ENCODE measurements at places on chromosomes 5 and 9.

DNA sequence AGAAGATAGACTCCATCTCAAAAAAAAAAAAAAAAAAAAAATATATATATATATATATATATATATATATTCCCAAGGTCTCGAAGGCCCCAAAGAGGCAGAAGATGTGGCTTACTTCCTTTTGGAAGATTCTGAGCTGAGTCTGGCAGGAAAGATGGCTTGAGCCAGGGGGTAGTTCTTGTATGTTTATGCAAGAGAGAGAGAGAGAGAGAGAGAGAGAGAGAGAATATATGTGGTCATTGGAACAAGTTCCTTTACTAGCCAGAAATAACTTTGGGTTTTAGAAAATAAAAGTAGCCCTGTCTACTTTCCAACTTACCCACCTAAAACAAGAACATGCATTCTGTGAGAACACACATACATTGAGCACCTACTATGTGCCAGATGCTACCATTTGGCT, 17.6 kb downstream of the NCS1 start:
- DNase-seq = no peak

DNA sequence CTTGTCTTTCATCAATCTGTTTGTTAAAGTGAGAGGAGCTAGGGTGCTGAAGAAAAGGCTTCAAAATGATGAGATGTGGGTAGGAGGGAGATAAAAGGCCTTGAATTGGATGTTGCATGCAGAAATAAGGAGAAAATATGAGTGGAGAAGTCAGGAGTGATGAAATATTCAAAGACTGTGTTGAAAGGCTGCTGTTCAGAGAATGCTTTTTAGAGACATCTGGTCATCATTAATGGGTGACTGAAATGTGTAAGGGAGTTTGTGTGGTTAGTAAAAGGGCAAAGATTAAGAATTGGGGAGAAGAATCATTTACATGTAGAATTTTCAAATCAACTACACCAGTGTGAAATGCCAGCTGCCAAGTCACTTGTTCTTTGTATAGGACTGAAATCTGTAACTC, 383.9 kb downstream of the MAT2B start:
- DNase-seq = no peak

- DNase-seq = no peak
These were observed 47.8 kb downstream of the PTTG1 start for GRCh38 chr5:160469156-160470144.

DNA sequence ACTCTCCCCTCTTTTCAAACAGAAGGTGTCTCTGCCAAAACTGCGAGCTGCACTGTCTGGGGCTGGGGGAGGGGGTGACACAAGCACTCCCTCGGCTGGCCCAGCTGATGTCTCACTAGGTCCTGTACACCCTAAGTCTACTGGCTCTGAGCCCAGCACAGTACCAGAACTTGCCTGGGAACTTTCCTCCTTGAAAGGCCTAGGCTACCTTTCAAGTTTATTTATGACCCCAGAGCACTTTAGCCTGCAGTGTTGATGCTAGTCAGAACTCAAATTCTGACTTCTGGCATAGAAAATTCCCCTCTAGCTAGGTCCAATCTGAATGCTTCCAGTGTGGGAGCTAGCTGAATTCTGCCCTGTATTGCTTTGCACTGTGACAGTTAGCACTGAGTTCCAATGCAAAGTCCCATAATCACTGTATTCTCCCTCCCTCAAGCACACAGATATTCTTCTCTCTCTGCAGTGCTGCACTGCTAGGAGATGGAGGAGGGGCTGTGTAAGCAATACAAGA, 10.5 kb downstream of the LURAP1L start:
- DNase-seq = no peak

- no peak for DNase-seq
These were observed 10.4 kb upstream of the TRIM14 start for GRCh38 chr9:98129451-98129881.

DNA sequence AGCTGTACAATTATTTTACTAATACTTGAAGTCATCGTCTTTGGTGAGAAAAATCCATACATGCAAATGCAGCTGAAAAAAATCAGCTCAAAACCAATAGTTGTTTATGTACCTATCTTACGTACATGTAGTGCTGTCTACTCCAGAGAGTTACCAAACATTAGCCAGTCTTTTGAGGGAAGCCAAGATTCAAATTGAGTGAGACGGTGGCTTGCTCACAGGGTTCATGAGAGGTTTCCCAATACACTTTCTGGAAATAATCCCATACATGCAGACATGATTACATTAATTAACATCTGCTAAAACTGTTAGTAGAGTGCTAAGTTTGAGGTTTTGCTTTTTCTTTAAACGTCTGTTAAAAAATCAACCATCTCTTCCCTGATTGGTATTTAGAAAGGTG, 2.3 kb downstream of the C9orf72 start:
- DNase-seq = no peak

- no peak for DNase-seq
These were observed 194.9 kb downstream of the FBN2 start for GRCh38 chr5:128343168-128343567.

GRCh38 chr5:50975840-50976239, 309.4 kb downstream of the PARP8 start:
- DNase-seq = no peak

DNA sequence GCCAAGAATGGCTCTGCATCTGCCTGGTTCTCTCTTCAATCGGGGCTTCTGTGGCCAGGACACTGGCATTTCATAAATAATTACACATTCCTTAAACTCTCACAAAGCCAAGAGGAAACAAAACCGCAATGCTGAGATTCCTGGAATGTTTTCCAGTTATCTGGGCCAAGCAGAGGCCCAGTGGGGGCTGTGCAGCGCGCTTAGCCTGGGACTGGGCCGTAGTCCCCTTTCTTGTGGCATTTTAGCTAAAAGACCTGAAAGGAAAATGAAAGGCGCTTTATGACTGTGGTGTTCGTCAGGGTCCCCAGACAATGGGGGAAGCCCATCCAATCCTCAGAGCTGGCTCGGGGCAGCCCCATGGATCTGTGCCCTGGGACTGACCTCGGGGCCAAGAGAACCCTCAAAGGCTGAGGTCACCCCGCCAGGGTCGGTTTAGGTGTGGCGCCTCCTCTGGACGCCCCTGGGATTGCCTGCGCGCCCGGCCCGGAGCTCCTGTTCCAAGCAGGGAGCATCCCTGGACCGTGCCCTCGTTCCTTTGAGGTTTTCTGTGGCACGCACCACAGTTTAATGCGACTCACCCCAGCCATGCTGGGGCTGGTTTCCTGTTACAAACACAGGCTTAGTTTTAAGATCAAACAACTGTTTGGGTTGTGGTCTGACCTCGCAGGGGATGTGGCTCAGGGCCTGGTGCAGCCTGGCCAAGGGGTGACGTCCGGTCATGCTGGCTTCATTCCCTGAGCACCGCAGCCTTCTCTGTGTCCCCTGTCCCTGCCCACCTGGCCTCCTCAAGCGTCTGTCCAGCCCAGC, 51.5 kb upstream of the NKD2 start:
- DNase-seq = no peak

DNA sequence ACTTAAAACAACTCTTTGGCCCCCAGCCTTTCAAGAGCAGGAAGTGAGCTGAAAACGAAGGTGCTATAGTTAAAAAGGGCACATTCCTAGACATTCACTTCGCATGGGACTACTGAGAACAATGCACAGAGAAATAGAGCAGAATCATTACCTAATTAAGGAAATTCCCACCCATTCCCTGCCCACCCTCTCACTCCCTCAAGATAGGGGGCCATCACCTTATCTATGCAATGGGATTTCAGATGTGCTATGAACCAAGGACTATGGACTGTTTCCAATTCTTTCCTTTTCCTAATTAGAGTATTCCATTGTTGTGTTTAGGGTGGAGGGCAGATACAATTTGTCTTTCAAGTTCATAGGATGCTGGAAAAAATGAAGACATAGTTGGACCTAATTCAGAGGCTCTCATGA, 476.8 kb downstream of the CETN3 start:
- no peak for DNase-seq

DNA sequence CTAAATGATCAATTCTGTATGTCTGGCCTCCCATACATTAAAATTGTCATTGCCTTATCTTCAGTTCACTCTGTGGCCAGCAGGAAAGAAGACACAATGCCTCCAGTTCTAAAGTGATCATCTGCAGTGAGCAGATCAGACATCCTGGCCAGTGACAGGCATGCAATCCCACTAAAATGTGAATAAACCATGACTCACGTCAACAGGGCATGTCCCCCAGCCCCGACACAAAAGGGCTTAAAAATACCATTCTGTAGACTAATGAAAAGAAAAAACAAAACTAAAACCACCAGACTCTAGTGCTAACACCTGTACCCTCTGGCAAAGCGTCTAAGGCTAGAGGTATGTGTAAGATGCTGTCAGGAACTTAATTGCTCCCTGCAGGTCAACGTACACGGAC, 38.5 kb downstream of the DDX31 start:
- DNase-seq = no peak

- DNase-seq = no peak
These were observed 620.3 kb upstream of the WWC1 start for GRCh38 chr5:167671176-167671575.

Measured in NCI-H1092 (cell line).